Cerebellar nuclear complex (tissue), 1 donor: ENCODE measurements at places on chromosomes 6 and 20.

- no peak for DNase-seq
Observed at GRCh38 chr6:99490608-99491007, 24.6 kb downstream of the USP45 start.

DNA sequence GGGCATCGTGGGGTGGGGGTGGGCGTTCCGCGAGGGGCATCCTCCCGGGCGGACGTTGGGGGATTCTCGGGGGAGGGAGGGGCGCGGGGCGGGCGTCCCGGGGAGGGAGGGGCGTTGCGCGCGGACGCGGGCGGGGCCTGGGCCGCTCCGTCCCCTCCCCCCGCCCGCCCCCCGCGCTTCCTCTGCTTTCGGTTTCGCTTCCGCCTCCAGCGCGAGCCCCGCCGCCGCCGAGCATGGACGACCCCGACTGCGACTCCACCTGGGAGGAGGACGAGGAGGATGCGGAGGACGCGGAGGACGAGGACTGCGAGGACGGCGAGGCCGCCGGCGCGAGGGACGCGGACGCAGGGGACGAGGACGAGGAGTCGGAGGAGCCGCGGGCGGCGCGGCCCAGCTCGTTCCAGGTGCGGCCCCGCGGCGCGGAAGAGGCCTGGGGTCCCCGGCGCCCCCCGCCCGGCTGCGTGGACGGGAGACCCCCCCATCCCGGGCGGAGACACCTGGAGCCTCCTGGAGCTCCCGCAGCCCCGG lies at the start of gene OGFR:
Gene OGFR, plus strand, starts transcription at position 209 of the 528 bp plus-strand sequence. Its CDS starts 25 bp downstream, at position 234.
- DNase-seq, result no peak

GRCh38 chr6:67361264-67361663 lies 1273.8 kb upstream of the ADGRB3 start:
- no peak for DNase-seq

GRCh38 chr20:63822276-63822696 lies 8.8 kb downstream of the ZBTB46 start:
- no peak for DNase-seq

DNA sequence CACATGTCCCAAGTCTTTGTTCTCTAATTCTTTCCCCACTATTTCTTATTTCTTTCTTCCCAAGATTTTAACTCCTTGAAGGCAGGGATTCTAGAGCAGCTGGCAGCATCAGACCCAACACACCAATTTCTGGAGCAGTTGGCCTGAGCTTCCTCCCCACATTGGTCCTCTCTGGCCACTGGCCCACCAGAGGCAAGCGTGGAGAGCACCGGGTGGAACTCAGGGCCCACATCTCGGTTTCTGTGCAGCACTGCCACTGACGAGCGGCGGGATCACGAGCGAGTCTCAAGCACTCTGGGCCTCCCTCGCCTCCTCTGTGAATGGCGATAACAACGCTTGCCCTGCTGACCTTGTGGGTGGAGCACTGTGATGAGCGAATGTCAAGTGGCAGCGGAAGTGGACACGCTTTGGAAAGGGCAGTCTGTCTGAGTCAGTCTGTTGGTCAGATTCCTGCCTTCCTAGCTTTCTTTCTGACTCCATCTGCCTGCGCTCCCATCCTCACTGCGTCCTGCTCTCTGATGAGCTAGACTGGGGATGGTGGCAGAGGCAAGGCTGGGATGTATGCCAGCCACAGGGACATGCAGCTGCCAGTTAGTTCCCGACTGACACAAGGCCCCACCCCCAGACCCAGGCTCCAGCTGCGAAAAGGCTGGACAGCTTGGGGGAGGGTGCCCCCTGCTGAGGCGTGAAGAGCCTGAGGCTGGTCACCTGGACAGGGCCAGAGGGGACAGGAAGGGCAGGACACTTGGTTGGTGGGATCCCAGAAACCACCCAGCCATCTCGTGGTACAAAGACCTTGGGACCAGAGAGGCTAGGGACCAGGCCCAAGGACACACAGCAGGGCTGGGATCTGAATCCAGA lies 4.5 kb upstream of the SPDEF start:
- no peak for DNase-seq

GRCh38 chr6:76441875-76442274 lies 369.4 kb upstream of the IMPG1 start:
- DNase-seq, result no peak

DNA sequence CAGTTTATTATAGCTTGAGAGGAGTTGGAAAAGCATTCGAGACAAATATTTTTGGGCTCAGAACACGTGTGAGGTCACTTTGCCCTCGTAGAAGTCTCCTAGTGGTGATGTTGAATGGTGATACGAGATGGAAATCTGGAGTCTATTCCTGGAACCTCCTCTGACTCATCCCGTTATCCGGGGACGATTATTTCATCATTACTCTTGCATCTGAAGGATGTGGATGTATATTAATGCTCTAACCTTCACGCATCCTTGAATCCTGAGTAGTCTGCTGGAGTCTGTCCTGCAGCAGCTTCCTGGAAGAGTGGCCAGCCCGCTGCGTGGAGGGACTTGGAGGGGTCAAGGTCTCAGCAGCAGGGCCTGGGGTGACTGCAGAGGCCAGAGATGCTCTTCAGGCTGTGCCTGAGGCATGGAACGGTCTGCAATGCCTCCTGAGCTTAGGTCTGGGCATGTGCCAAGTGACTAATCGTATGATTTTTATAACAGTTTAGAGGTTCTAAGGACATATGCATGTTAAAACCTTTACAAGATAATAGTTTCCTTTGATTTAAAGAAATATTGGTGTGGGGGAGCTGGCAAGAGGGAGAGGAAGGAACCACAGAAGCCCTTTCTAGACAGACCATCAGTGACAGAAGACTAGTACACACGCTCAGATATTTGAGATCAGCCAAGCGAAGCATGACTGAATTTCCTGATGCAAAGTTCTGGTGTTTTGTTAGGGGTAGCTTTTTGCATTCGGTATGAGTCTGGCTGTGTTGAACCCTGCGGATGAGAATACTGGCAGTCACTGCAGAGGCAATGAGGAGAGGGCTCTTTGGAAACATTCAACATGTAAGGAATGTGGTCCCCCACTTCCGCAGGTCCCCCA lies 400.2 kb downstream of the QKI start:
- no peak for DNase-seq

GRCh38 chr6:82690283-82690682 lies 326.7 kb downstream of the TPBG start:
- DNase-seq, result no peak

DNA sequence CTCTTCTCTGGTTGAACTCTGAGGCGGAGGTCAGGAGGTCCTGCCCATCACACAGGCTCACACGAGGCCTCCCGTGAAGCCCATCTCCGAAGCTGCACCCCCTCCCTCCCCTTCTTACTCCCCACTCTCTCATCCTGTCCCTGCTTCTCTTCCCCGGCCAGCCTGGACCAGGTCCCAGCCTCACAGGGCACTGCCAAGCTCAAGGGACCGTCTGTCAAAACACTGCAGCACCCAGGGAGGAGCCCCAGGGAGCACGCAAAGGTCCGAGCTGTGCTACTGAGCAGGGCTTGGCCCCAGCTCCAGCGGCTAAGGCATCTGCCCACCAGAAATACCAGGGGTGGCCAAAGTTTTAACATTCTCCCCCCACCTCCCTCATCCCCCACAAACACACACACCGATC lies 70.0 kb downstream of the PSMG4 start:
- no peak for DNase-seq

- no peak for DNase-seq
Observed at GRCh38 chr6:157849288-157850017, 26.4 kb downstream of the SNX9 start.

- no peak for DNase-seq
Observed at GRCh38 chr6:51805517-51805916, 281.9 kb downstream of the PKHD1 start.

GRCh38 chr20:40081653-40082052 lies 607.4 kb downstream of the MAFB start:
- DNase-seq, result no peak

DNA sequence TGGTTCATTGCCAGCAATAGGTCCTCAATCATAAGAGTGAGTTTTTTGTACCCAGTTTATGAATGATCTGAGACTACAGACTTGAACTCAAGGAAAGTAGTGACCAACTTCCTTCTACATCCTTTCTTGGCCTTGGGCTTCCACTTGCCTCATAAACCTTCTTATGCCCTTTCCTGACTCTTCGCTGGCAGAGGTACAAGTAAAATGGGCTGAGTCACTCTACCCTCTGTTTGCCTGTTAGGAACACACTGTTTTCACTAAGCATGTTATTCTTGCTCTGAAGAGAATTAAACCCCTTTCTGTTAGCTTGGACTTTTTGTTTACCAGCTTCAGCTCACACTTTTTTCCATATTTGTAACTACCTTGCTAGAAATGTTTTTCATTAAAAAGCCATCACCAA lies 74.4 kb downstream of the PKHD1 start:
- no peak for DNase-seq

DNA sequence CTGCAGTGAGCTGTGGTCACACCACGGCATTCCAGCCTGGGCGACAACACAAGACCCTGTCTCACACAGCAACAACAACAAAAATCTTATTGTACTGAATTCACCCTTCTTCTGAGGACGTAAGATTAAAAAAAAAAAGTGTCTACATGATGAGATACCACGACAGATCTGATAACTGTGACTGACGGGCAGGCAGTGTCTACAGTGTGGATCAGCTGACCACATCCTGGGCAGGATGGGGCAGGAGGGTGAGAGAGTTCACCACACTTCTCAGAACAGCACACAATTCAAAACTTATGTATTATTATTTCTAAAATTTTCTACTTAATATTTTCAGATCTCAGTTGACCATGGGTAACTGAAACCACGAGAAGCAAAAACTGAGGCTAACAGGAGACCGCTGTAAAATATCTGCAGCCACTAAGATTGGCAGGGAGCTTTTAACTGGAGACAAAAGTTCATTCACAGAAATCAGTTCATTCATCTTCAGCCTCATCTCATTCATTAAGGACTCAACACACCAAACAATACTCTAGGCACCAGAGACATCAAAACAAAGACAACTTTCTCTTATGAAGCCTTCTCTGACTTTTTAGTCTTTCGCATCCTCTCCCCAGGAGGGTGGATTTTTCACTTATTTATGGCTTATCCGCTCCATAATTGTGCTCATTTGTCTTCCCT lies 15.7 kb upstream of the NHSL1 start:
- DNase-seq, result no peak

DNA sequence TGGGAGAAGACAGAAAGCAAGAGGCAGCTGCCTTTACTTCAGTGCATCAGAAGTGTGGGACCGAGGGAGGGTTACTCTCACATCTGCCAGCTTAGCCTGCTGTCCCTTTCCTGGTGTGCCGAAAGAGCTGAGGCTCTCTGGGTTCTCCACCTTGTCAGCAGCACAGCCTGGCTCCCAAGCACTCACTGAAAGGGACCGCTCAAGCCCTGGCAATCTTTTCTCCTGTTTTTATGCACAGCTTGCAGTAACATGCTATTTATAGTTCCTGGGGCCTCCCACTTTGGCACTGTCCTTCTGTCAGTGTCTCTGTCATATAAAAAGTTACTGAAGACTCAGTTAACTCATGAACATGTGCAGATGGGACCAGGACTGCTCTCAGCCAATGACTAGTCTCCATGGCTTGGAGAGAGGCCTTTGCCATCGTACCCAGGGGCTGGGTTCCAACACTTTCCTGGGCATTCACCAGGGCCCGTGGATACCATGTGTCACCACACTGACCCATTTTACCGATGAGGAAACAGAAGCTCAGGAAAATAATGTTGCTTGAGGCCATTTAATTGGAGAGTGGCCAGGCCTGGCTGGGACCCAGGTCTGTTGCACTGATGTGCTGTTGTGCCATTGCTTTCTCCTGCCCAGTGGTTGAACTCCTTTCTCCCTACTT lies 46.2 kb downstream of the PANK2 start:
- peak; percentile 13 for DNase-seq

DNA sequence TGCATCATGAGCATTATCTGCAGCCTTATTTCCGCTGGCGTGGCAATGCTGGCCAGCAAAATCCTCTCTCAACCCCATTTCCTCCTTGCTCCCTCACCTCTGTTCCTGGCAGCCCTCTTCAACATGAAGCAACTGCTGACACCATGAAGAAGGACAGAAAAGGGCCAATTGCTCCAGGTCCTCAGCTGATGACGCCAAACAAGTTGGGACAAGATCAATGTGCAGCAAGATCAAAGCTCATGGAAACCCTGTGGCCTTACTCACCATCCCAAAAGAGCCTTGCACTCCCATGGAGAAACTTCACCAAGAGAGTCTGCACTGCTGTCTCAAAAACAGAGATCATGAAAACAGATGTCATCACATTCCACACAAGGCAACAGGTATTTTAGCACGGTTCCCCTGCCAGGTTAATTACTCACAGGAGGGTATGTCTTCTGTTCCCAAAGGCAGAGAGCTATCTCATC lies 7.4 kb downstream of the GFOD1 start:
- DNase-seq, result no peak

DNA sequence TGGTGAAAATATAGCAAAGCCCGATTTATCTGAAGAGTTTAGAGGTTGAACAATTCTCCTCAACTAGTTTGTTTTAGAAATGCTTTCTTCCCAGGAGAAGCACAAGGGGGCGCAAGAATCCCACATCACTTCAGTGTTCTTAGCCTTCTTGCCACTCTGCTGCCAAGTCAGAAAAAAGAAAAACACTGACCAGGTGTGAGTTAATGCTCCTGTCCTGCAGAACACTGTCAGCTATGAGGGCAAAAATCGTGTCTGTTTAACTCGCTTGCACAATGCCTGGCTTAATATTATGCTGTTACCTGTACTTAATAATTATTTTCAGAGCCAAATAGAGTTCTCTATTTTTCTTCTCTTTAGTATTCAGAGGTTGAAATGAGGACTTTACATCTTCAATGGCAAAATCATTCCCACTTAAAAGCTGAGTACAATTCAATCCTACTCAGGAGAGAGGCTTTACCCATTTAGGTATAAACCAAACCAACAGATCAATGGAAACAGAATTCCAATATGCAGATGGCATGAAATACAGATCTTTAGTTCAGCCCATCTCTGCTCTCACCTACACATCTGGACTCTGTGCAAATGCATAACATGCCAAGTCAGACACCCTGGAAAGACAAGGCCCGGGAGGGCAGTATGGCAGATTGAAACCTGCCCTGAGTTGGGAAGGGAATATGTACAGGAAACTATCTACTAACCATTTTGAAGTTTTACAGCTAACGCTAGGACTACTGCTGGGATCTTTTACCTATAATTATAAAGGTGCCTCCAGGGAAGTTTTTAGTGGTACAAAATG lies 71.4 kb upstream of the TULP1 start:
- DNase-seq, result no peak

GRCh38 chr6:131808460-131809269 lies 845 bp downstream of the ENPP1 start:
- no peak for DNase-seq

- no peak for DNase-seq
Observed at GRCh38 chr6:26065952-26066380, 21.3 kb upstream of the HFE start.
